ENCODE measurements at places on chromosomes 5 and 9.

DNA sequence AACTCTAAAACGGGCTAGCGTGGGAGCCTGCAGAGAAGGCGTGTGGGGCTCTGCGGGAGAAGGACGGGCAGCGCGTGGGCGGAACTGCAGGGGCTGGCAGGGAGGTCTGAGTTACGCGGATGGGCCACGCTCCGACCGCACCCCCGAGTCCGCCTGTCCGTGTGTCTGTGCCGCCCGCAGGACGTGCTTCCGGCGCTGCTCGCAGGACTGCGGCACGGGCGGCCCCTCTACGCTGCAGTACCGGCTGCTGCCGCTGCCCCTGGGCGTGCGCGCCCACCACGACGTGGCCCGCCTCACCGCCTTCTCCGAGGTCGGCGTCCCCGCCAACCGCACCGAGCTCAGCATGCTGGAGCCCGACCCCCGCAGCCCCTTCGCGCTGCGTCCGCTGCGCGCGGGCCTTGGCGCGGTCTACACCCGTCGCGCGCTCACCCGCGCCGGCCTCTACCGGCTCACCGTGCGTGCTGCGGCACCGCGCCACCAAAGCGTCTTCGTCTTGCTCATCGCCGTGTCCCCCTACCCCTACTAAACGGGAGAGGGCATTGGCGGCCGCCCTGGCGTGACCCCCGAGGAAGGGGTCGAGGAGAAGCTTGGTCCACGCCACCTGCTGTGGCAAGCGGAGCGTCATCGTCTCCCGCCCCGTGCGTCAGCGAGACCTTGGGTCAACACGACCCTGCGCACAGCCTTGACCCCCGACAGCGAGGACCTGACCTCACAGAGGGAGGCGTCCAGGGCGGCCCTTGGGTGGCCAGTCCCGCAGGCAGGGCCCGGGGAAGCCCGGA, 11.4 kb upstream of the ASS1 start:
- DNase-seq: peak; percentile 29

DNA sequence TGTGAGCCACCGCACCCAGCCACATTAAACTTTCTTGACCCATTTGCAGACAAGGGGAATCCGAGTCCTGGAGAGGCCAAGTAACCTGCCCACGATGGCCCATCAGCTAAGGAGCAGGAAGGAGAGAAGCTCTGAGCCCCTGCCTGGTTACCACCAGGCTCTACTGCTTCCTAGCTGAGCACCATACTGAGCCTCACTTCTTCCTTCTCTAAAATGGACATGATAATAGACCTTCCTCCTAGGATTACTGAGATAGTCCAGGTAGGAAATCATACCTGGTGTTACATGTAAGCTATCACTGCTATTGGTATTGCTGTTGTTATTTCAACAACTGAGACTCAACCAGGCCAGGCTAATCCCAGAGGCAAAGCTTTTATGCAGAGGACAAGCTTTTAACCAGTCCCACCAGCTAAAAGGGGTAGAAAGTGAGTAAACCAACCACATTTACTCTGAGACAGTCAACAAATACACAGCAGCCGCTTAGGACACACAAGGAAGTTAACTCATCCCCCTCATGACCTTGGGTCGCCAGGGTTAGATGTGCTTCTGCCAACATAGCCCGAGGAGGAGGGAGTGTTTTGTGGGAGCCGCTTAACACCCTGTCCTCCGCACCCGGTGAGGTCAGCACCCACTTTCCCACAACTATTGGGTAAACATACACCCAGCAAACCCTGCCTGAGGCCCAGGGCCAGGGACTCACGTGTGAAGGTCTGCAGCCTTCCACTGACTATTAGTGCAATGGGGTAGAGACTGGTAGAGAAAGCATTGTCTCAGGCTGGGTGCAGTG, 20.6 kb upstream of the PTGES start:
- no peak for DNase-seq

- no peak for DNase-seq
These were observed 18.3 kb downstream of the PDGFRB start for GRCh38 chr5:150137168-150137957.

- DNase-seq: no peak
These were observed 667.3 kb downstream of the ACTL7B start for GRCh38 chr9:108188482-108188881.

GRCh38 chr9:76629205-76629990, 134.8 kb upstream of the PCA3 start:
- DNase-seq: no peak

DNA sequence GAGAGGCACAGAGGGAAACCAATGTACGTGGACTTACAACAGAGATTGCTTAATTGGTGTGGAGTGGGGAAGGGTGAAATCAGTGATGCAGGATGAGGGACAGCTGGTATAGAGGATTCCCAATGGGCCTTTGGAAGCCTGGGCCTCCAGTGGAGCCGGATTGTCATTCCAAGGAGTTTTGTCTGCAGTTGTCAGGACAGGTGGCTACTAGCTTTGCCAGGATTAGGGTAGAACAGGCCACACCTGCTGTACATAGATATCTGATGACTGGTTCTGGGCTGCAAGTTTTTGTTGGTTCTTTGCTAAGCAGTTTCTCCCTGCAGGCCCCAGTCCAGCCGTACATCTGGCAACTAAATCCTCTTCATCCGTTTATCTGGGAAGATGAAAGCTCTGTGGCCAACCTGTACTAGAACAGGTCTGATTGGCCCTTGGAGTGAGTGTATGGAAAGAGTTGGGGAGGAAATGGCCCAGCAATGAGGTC, 4.2 kb downstream of the SKP2 start:
- DNase-seq: no peak

GRCh38 chr5:160133071-160133917, 14.0 kb upstream of the PWWP2A start:
- DNase-seq: no peak

DNA sequence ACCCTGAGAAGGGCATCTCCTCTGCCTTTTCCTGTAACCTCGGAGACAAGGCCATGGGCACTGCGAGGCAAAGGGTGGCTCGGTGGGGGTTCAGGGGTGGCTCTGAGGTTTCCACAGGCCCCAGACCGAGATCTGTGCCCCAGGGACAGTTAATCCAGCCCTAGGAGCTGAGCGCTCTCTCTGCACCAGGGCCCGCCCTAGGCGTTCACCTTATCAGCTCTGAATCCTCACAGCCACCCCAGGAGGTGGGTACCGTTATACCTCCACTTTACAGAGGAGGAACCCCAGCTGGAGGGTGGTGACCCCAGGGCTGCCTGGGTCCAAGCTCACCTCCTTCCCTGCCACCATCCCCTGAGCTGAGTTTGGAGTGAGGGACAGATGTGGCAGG, 2.3 kb upstream of the ENG start:
- no peak for DNase-seq

DNA sequence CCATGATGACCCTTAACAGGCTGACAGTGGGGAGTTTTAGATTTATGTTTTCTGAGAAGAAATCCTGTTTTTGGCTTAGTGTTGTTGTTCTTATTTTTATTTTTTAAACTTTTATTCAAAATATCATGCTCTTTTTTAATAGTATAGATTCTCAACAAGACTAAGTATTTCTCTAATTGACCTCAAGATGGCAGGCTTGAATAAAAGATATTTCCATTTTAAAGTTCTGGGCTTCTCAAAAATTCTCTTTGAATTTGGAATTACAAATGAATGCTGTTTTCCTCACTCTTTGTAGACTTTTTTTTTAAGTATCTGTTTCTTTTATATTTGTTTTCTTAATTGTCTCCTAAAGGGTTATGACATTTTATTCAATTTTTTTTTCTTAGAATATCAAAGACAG, 50.0 kb upstream of the SH3GL2 start:
- no peak for DNase-seq

GRCh38 chr9:35103660-35104191, 795 bp upstream of the STOML2 start:
- no peak for DNase-seq

DNA sequence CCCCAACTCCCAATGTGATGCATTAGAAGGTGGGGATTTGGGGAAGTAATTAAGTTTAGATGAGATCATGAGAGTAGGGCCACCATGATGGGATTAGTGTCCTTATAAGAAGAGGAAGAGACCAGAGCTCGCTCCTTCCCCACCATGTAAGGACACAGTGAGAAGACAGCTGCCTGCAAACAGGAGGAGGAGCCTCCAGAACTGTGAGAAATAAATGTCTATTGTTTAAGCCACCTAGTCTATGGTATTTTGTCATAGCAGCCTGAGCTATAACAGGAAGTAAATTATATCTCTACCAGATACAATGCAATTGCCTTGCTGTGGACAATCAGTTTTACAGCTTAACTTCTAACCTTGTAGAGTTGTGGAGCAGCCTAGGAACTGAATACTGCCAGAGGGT, 58.0 kb downstream of the ANKRD33B start:
- DNase-seq: no peak

GRCh38 chr5:10030219-10030831, 219.4 kb downstream of the ATPSCKMT start:
- no peak for DNase-seq

GRCh38 chr9:76592974-76593347, 134.0 kb downstream of the GCNT1 start:
- no peak for DNase-seq

GRCh38 chr9:6805532-6805931, 47.8 kb downstream of the KDM4C start:
- DNase-seq: no peak

GRCh38 chr5:129244478-129244877, 149.9 kb downstream of the ISOC1 start:
- DNase-seq: no peak

- DNase-seq: no peak
These were observed 26.2 kb downstream of the MACROH2A1 start for GRCh38 chr5:135372654-135373381.

GRCh38 chr5:126988021-126988569, 42.3 kb downstream of the MARCHF3 start:
- DNase-seq: peak; percentile 13

Data from stimulated activated CD4-positive, alpha-beta T cell treated with anti-CD3 and anti-CD28 coated beads, Interleukin-4, amount 100 ng/mL, for 4 hours (primary cell).